ENCODE measurements at places on chromosomes 4 and X.

DNA sequence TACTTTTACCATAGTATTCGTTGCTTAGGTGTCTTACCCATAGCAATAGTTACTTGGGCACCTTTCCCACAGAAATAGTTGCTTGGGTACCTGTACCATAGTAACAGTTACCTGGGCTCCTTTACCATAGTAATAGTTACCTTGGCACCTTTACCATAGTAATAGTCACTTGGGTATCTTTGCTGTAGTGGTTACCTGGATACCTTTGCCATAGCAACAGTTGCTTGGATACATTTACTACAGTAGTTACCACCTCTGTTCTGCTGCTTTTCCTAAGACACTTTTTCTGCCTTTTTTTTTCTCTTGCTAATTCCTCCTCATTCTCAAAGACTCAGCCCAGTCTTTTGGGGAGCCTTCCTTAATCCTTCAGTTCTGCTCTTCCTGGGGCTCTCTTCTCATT, 272.8 kb upstream of the PUDP start:
- no peak for DNase-seq

GRCh38 chr4:76951672-76952010, 2.1 kb downstream of the SEPTIN11 start:
- no peak for DNase-seq

- DNase-seq = no peak
Observed at GRCh38 chr4:137070614-137071013, 461.7 kb downstream of the PCDH18 start.

GRCh38 chr4:129145222-129145730, 49.3 kb downstream of the C4orf33 start:
- DNase-seq = no peak

GRCh38 chr4:118400356-118400755, 47.6 kb upstream of the PRSS12 start:
- DNase-seq = no peak
